SJSA1 (cell line): ENCODE measurements at places on chromosomes 5 and 9.

DNA sequence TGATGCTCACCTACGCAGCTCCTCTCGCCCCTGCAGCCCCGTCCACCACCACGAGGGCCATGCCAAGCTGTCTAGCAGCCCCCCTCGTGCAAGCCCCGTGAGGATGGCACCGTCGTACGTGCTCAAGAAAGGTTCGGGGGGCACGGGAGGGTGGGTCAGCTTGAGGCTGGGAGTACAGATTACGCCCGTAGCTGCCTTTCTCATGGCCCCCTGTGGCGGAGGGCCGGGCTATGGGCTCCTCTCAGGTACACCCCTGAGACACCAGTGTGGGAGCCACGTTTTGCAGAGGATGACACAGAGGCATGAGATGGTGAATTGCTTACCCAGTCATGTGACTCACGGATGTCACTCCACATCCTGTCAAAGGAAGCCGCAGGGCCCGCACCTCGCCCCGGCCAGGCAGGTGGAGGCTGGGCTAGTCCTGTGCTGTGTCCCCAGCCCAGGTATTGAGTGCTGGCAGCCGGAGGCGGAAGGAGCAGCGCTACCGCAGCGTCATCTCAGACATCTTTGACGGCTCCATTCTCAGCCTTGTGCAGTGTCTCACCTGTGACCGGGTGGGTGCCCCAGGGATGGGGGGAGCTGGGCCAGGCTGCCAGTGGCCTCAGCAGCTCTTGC lies 33.7 kb downstream of the USP20 start:
- no peak for DNase-seq
- no peaks in the 10 kb centered on the region for H3K4me1 ChIP-seq
- H3K4me3 ChIP-seq: no peak overlapping the region
- 0 out of 2 replicates have a peak, but pooled peaks cover 3% of the 10 kb centered on the region for H3K36me3 ChIP-seq
- H3K27ac ChIP-seq: no peak overlapping the region

GRCh38 chr5:40410231-40410861 lies 269.4 kb upstream of the PTGER4 start:
- no peaks in the 10 kb centered on the region for H3K36me3 ChIP-seq
- H3K4me3 ChIP-seq: no peak overlapping the region
- peak overlapping the region; percentile 34 for H3K27ac ChIP-seq
- peaks cover 15% of the 10 kb centered on the region for H3K4me1 ChIP-seq

GRCh38 chr9:38431116-38431515 lies 6.9 kb upstream of the IGFBPL1 start:
- no peak overlapping the region for H3K27ac ChIP-seq
- no peak for DNase-seq
- H3K27me3 ChIP-seq: no peaks in the 10 kb centered on the region

DNA sequence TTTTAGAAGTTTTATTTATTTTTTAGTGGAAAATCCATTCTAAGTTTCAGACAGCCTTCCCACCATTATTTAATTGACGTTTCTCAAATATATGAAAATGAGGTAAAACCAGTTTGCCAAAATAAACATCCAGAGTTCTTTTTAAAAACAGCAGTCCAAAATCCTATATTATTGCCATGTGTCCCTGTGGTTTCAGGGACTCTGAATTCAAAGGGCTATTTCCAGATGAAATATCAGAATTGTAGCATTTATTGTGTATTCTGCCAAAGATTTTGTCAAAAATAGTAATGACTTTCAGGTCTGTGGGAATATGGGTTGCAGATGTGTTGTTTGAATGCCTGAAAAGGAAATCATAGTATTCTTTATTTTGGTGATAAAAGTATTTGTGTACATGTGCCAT lies 41.6 kb downstream of the XRCC4 start:
- no peak for DNase-seq
- no peak overlapping the region for H3K4me3 ChIP-seq
- no peaks in the 10 kb centered on the region for H3K4me1 ChIP-seq
- no peak overlapping the region for H3K27ac ChIP-seq
- H3K27me3 ChIP-seq: no peaks in the 10 kb centered on the region
